ENCODE measurements at places on chromosomes 3 and 15.
A peak's percentile ranks its signal among the peaks of the same experiment; 100 is the strongest.

GRCh38 chr3:50347187-50347813 lies 1.8 kb upstream of the ZMYND10 start:
- DNase-seq, result no peak

- DNase-seq, result no peak
These were observed 4.1 kb upstream of the TM4SF4 start for GRCh38 chr3:149470381-149470780.

DNA sequence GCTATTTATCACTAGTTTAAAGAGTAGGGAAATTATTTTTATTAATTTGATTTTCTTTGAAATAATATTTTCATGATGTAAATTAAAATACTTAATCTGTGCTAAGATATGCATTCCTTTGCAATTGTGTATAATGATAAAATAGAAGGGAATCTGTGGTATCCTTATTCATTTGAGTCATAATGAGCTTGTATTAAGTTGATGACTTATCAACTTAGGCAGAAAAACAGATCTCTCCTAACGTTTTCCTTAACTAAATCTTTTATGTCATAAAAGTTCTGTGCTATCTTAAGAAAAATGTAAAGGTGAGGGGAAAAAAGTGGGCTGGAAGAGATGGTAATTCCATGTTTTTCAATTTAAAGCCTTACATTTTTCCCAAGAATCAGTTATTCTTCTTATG lies 1.9 kb downstream of the FGF7 start:
- no peak for DNase-seq

GRCh38 chr3:133804896-133805295 lies 719 bp upstream of the SRPRB start:
- no peak for DNase-seq

GRCh38 chr3:9238721-9239295 lies 10.6 kb downstream of the SRGAP3 start:
- DNase-seq, result no peak

DNA sequence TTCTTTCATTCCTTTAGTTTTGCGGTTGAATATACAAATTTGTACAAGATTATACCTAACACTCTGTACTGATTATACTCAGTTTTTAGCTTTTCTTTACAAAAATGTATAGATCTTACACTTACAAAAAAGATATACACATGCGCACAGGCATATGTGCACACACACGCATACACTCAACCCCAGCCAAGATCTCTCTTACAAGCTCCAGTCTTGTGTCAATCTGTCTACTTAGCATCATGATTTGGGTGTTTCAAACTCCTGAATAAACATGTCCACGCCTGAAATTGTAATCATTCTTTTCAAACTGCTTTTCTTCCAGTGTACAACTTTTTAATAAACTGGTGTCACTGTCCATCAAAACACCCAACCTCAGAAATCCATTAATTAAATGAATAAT lies 180.7 kb downstream of the NAALADL2 start:
- no peak for DNase-seq

GRCh38 chr3:42674146-42674545 lies 11.2 kb upstream of the KLHL40 start:
- DNase-seq, result no peak

DNA sequence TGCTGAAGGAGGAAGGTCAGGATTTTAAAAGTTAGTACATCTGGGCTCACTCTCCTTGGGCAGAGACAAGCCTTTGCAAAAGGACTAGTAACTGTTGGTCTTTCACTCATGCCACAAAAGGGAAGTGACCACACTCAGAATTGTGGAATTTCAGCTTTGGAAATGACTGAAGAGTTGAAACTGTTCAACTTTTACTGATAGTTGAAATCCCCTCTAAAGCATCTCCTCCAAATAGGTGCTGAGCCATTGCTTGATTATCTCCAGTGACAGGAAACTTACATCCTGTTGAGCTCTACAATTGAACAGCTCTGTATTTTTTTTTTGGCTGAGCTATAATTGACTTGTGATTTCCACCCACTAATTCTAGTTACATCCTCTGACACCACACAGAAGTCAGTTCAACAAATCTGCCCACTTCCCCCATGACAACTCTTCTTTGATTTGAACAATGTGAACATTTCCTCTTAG lies 254.8 kb upstream of the TPRG1 start:
- DNase-seq, result no peak

DNA sequence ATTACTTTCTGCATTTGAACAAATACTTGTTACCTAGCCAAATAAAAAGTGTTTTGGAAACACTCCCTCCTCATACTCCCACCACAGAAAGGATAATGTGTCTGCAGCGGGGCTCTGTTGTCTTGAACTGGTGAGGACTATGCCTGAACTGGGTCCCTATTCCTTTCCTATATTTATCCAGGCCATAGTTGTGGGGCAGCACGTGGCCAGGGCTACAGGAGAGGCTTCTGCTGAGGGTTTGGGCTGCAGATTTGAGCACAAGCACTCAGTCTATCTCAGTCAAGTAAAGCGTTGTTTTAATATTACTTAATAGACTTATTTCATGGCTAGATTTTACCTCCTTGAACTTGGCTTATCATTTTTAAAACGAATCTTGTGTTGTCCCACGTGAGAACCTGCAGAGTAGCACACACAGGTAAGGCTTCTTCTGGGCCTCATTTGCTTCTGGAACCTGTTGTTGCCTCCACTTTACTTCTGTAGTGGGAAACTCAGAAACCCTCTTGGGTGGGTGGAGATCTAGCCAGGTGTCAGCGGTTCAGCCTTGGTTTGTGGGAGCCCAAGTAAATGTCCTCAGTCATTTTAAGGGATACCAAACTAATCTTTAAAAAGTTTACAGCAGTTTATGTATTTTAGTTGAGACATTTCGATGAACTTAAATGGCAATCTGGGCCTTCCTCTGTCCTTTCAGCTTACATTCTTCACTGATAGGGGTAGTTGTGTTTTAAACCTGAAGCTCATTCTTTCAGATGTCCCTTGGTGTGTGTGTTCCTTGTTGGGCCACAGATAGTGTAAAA lies 51.1 kb downstream of the TRIM71 start:
- DNase-seq, result no peak

- no peak for DNase-seq
These were observed 37.1 kb upstream of the RPL35A start for GRCh38 chr3:197912741-197913476.

DNA sequence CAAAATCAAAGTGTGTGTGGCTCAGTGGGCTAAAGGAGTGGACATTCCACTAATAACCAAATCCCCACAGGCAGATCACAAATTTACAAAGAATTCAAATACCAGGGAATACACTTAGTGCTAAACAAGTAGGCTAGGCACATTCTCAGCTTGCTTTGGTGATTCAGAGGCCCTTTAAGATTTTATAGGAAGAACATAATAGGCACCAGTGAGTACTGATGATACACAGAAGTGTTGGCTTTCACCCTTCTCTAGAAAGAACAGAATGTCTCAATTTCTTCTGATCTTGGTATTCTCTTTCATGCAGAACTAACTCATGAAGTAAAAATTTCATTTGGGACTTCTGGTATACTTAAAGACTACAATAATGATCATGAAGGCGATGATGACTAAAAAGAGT lies 55.0 kb downstream of the POLR2M start:
- DNase-seq, result no peak

GRCh38 chr3:71384388-71384787 lies 199.1 kb downstream of the FOXP1 start:
- no peak for DNase-seq

GRCh38 chr3:174408310-174408709 lies 450.8 kb upstream of the NAALADL2 start:
- DNase-seq, result no peak

DNA sequence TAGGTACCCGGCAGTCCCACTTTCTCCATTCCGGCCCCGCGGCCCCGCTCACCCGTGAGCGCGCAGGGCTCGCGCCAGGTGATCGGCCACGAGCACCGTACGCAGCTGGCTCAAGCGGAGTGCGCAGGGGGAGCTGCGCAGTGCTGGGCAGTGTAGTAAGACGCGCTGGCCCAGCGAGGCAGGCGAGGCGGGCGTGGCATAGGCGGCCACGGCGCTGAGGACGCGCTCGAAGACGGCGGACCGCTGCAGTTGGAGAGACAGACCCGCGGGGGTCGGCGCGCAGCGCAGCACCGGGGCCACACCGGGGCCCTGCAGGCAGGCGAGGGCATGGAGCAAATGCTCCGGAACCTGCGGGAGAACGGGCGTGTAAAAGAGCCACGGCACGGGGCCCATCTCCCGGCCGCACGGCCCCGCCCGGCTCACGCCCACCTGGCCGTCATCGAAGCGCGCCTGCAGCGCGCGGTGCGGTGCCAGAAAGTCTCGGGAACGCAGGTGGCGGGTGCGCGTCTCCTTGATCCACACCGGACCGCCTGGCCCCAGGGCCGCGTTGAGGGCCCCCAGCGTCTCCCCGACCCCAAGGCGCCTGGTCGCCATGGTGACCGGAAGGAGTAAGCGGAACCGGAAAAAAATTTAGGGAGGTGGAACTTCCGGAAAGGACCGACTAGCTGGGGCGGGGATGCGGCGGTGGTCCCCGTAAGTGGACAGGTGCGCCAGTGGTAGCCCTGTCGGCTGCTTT lies at the start of gene DALRD3:
TSS of gene DALRD3 (minus strand) at position 610 of the 736 bp plus-strand sequence. CDS start at position 594, 16 bp downstream.
- no peak for DNase-seq

DNA sequence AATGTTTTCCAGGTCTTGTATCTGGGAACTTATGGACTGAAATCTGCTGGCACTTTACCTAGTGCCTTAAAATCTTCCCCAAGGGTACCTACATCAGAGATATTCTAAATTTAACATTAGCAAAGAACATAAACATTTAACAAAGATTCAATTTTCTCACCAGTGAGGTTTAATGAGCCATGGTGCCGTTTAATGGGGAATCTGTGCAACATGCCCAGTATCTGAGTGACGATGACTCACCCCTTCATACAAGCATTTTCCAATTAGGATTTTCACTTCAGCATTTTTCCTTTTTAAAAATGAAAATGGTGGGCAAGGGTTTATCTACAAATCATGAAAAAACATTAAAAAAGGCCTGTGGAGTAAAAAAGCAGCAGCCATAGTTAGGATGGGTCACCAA lies 189.4 kb downstream of the SLC9A9 start:
- no peak for DNase-seq

DNA sequence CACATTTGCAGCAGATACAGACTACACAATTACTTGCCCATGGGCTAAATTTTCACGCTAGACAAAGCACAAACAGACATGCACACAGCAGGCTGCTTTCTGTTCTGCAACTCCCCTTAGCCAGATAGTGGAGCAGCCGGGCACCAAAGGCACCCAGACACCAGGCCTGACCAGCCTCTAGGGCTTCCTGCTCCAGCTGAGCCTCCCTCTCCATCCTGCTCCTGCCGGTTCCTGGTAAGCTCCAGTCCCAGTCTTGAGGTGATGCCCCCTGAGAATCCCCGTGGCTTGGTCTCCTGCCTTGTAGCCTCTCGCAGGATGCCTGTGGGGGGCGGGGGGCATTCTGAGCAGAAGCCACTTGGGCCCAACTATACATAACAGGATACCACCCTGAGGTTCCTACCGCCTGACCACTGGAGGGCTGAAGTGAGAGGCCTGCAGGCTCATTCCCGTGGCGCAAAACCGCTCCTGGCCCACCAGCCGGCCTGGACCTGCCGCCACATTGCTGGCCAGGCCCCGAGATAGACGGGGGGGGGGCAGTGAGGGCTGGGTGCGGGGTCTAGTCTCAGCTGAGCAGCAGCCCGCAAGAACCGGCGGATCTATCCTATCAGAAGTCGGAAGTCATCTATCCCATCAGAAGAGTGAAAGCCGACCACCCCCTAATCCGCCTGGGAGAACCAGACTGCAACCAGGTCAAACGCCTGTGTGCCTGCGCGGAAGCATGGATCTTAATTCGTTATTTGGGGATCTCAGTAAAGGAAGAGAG lies 3.9 kb downstream of the FOXL2 start:
- DNase-seq, result no peak

DNA sequence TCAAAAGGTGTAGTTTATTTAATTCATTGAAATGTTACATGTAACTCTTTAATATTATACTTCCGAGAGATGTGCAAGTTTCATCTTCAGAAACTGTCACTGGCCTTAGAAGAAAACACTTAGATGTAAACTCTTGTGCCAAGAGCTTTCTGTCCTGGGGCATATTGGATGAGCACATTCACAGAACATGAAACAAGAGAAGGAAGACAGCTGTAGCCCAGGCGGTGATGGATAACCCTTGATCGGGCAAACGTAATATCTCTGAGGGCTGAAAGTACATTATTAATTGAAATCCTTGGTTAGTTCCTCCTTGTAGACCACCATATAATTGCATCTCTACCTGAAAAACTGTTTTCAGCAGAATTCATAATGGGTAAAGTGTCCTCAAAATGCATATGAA lies 67.4 kb downstream of the MECOM start:
- no peak for DNase-seq

GRCh38 chr15:23503576-23503975 lies 56.5 kb upstream of the GOLGA6L2 start:
- DNase-seq, result no peak

- no peak for DNase-seq
These were observed 191.8 kb downstream of the FAM43A start for GRCh38 chr3:194877291-194878119.

GRCh38 chr15:39127925-39128617 lies 452.8 kb upstream of the THBS1 start:
- DNase-seq, result no peak

DNA sequence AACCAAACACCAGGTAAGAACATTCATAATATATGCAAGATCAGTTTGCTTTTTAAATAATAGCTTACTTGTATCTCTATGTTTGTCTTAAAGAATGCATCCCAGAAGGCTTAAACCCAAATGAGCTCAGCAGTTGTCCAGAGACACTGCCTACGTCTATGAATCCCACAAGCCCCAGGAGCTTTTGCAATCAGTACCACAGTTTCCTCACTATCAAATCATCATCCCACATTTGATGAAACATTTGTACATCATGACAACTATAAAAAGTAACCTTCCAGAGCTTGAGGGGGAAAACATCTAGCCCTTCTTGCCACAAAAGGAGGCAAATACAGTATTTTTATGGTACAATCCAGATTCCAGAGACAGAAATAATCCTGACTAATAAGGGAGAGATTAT lies 63.7 kb downstream of the ATP8B4 start:
- peak; percentile 12 for DNase-seq

GRCh38 chr15:38536201-38536676 lies 28.4 kb downstream of the RASGRP1 start:
- no peak for DNase-seq

DNA sequence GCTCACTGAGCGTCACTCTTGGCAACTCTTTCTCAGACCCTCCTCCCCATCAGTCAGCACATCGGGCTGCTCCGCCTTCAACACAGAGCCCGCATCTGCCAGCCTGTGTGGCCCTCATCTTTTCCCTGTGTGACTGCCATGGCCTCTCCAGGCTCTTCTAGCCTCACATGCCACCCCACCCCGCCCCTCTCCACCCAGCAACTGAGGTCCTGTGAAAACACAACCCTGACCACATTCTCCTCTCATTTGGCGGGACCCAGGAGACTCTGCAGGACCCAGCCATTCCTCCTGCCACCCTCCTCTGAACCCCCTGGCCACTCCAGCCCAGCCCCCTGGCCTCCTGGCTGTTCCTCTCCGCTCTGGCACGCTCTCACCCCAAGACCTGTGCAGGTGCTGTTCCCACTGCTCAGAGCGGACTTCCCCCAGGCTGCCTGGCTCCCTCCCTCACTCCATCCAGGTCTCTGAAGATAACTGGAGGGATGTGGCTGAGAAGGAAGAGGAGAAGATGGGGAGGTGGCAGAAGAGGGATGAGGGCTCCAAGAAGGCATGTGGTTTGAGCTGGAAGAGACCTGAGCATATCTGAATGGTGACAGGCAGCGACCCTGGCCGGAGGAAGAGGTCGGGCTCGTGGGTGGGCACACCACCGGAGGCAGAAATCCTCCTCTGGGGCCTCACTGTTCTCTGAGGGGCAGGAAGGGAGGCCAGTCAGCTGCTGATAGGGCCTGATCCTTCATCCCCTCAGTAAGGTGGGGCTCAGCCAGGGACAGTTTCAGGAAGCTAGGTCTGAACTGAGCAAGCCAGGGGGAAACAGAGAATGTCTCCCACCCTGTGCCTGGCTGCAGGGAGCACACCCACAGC lies 111.2 kb upstream of the RPL32 start:
- no peak for DNase-seq

Measured in SK-N-MC (cell line).